Tibial nerve (tissue), 4 donors: ENCODE measurements at places on chromosomes 16 and 17. TPM values are rescaled to one million over a fixed set of nuclear protein-coding genes. Genes with fewer than 3 reads are reported as not detected.

DNA sequence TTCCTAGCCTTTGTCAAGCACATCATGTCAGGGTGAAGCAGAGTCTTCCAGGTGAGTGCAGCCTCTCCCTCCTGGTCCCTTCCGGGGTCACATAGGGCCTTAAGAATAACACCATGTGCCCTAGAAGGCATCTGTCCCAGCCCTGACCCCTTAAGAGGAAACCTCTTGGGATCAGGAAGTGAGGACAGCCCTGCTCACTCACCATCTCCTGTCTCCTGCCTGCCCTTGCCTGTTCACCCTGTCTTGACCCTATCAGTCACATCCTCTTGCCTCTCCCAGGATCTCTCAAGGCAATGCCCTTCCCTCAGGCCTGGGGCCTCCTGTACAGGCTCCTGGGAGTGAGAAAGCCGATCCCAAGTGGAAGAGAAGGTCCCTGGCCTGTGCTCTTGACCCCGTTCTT is 13.9 kb downstream of the MYL4 start:
- no peak overlapping the region for H3K4me3 ChIP-seq
- H3K27ac ChIP-seq, result peak overlapping the region; percentile 82
- no peak for DNase-seq

- no peak overlapping the region for H3K27ac ChIP-seq
- DNase-seq, result peak; percentile 10
- H3K4me3 ChIP-seq, result no peak overlapping the region
- H3K4me1 ChIP-seq, result no peaks in the 10 kb centered on the region
Observed at GRCh38 chr17:41322094-41322902, 6.8 kb upstream of the KRTAP17-1 start.

The C1QTNF1 gene
- 147 TPM for total RNA-seq

DNA sequence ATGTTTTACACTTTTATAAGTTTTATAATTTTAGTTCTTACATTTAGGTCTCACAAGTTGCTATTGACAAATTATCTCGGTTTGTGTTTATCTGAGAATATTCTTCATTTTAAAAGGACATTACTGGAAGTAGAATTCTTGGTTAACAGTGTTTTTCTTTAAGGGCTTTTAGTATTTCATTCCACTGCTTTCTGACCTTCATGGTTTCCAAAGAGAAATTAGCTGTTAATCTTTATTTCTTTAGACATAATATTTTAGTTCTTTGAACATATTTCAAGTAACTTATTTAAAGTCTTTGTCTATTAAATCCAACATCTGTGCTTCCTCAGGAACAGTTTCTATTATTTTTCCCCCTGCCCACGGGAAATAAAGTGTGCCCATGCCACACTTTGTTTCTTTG is 240.1 kb upstream of the AXIN2 start:
- H3K4me3 ChIP-seq, result no peak overlapping the region
- H3K27me3 ChIP-seq, result no peaks in the 10 kb centered on the region
- no peak overlapping the region for H3K27ac ChIP-seq
- H3K36me3 ChIP-seq, result no peaks in the 10 kb centered on the region
- no peaks in the 10 kb centered on the region for H3K4me1 ChIP-seq

- no peaks in the 10 kb centered on the region for H3K36me3 ChIP-seq
- no peak overlapping the region for H3K27ac ChIP-seq
- no peaks in the 10 kb centered on the region for H3K27me3 ChIP-seq
- no peaks in the 10 kb centered on the region for H3K4me1 ChIP-seq
Observed at GRCh38 chr16:47013172-47013571, 39.7 kb upstream of the DNAJA2 start.

DNA sequence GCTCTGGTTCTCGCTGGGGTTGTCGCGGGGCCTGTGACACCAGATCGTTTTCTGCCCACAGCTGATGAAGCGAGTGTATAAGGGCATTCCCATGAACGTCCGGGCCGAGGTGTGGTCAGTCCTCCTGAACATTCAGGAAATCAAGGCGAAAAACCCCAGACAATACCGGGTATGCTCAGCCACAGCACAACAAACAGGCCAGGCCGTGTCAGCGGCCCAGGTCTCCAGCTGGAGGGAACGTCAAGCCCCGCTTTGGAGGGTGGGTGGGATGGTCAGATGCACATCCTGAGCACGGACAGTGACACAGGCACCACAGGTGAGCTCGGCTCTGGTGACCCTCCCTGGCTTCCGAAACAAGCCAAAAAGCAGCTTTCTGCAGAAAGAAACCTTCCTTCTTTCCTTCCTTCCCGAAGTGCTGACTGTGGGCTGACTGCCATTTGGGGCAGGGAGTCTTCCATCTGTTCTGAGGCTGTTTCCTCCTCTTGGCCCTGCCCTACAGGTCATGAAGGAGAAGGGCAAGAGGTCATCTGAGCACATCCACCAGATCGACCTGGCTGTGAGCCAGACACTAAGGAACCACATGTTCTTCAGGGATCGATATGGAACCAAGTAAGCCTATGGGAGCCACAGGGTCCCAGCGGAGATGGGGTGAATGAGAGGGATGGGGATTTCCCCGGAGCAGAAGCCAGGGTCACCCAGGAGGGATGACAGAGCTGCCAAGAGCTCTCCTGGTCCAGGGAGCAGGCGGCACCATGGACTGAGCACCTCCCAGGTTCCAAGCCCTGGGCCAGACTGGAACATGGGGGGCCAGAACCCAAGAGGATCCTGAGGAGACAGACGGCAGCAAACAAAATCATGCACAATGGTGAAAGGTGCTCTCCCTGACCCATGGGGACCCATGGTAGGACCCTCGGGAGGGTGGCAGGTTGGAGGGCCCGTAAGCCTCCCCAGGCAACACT is 79.4 kb downstream of the GOSR1 start:
- peaks cover 18% of the 10 kb centered on the region for H3K36me3 ChIP-seq
- no peak overlapping the region for H3K4me3 ChIP-seq
- H3K27ac ChIP-seq, result no peak overlapping the region
- no peaks in the 10 kb centered on the region for H3K4me1 ChIP-seq
- DNase-seq, result no peak

- no peaks in the 10 kb centered on the region for H3K36me3 ChIP-seq
- no peaks in the 10 kb centered on the region for H3K4me1 ChIP-seq
Observed at GRCh38 chr17:49373115-49373514, 11.1 kb upstream of the ZNF652 start.

DNA sequence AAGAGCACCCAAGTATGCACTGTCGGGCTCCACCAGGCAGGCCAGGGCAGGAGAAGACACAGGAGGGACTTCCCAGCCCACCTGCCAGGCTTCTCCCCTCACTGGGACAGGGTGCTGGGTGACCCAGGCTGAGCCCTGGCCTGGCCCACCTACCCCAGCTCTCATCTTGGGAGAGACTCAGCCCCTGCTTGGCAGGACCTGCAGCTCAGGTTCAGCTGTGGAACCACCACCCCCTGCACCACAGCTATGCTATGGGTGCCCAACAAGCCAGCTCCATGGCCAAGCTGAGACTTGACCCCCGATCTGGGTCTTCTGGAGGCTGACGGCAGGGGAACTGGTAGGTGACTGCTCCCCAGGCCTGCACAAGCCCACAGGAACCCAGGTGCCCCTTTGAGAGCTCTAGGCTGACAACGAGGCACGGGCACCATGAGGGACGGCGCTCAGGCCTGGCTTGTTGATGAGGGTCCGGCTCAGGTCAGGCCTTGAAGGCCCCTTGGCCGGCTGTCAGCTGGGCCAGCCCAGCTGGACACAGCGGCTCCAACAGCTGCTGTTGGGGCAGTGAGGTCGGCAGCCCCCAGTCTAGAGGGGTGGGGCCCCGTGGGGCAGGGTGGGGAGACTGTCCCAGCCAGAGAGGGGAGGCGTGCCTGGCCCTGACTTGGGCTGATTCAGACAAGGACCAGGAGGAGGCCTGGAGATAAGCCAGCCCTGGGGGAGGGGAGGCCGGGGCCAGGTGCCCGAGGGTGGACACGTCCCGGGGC is 4.6 kb downstream of the RPUSD1 start:
- peaks cover 32% of the 10 kb centered on the region for H3K4me1 ChIP-seq
- DNase-seq, result no peak
- H3K36me3 ChIP-seq, result peaks cover 24% of the 10 kb centered on the region
- H3K27me3 ChIP-seq, result no peaks in the 10 kb centered on the region
- H3K4me3 ChIP-seq, result no peak overlapping the region

DNA sequence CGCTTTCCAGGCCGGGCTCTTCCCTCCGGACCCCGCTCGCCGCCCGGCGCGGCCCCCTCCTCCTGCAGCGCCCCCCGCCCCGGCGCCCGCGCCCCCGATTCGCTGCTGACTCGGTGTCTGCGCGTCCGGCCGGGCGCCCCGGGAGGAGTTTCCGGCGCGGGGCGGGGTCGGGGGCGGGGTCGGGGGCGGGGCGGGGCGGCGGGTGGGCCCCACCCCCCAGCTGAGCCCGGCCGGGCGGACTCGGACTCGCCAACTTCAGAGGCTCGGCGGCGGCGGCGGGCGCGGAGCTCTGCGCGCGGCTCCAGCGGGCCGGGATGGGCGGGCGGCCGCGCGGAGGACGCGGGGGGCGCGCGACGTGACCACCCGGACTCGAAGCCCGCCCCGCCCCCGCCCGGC is at the start of gene METRNL:
Gene METRNL, plus strand, starts transcription at position 258 of the 396 bp plus-strand sequence. CDS start 207 bp downstream, outside the sequence.
- H3K4me1 ChIP-seq, result peaks cover 49% of the 10 kb centered on the region
- H3K36me3 ChIP-seq, result no peaks in the 10 kb centered on the region
- H3K27me3 ChIP-seq, result no peaks in the 10 kb centered on the region
- peak within 1 kb of the TSS; percentile 89 for H3K4me3 ChIP-seq
- DNase-seq, result peak; percentile 73

GRCh38 chr17:82392209-82392920 is 20.8 kb downstream of the UTS2R start:
- no peak overlapping the region for H3K4me3 ChIP-seq
- no peak overlapping the region for H3K27ac ChIP-seq
- H3K4me1 ChIP-seq, result peaks cover 11% of the 10 kb centered on the region
- H3K36me3 ChIP-seq, result no peaks in the 10 kb centered on the region
- peaks cover 2% of the 10 kb centered on the region for H3K27me3 ChIP-seq
- no peak for DNase-seq

DNA sequence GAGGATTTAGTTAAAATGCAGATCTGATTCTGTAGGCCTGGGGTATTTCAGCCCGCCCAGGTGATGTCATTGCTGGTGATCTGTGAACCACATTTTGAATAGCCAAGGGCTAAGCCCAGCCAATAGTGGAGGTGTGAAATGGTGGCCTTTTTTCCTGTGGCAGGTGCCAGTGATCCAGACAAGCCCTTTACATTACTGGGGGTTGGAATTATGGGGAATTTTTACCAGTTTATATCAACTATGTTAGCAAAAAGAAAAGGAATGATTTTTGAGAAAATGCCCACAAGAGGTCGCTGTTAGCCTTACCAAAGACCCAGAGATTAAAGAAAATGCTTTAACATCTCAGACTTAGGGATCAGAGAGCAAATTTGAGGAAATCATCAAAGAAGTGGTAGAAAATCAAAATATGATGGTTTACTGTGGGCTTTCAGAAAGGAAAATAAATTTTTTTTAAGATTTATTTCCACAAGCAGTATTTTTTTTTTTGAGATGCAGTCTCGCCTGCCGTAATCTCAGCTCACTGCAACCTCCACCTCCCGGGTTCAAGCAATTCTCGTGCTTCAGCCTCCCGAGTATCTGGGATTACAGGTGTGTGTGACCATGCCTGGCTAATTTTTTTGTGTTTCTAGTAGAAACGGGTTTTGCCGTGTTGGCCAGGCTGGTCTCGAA is 3.9 kb downstream of the VPS35L start:
- DNase-seq, result no peak
- no peaks in the 10 kb centered on the region for H3K36me3 ChIP-seq
- no peaks in the 10 kb centered on the region for H3K27me3 ChIP-seq
- H3K4me1 ChIP-seq, result peaks cover 17% of the 10 kb centered on the region
- no peak overlapping the region for H3K4me3 ChIP-seq
- no peak overlapping the region for H3K27ac ChIP-seq

- peaks cover 27% of the 10 kb centered on the region for H3K36me3 ChIP-seq
- H3K4me3 ChIP-seq, result no peak overlapping the region
- H3K4me1 ChIP-seq, result no peaks in the 10 kb centered on the region
- no peaks in the 10 kb centered on the region for H3K27me3 ChIP-seq
Observed at GRCh38 chr17:76402711-76403110, 18.3 kb downstream of the SPHK1 start.

- no peak for DNase-seq
- no peak overlapping the region for H3K4me3 ChIP-seq
- peaks cover 54% of the 10 kb centered on the region for H3K4me1 ChIP-seq
- no peak overlapping the region for H3K27ac ChIP-seq
- peaks cover 16% of the 10 kb centered on the region for H3K27me3 ChIP-seq
- H3K36me3 ChIP-seq, result no peaks in the 10 kb centered on the region
Observed at GRCh38 chr17:79803421-79803996, 6.6 kb upstream of the CBX8 start.

GRCh38 chr16:55641430-55642056 is 14.2 kb upstream of the SLC6A2 start:
- H3K27me3 ChIP-seq, result no peaks in the 10 kb centered on the region
- no peak overlapping the region for H3K4me3 ChIP-seq
- H3K36me3 ChIP-seq, result no peaks in the 10 kb centered on the region
- H3K4me1 ChIP-seq, result no peaks in the 10 kb centered on the region

DNA sequence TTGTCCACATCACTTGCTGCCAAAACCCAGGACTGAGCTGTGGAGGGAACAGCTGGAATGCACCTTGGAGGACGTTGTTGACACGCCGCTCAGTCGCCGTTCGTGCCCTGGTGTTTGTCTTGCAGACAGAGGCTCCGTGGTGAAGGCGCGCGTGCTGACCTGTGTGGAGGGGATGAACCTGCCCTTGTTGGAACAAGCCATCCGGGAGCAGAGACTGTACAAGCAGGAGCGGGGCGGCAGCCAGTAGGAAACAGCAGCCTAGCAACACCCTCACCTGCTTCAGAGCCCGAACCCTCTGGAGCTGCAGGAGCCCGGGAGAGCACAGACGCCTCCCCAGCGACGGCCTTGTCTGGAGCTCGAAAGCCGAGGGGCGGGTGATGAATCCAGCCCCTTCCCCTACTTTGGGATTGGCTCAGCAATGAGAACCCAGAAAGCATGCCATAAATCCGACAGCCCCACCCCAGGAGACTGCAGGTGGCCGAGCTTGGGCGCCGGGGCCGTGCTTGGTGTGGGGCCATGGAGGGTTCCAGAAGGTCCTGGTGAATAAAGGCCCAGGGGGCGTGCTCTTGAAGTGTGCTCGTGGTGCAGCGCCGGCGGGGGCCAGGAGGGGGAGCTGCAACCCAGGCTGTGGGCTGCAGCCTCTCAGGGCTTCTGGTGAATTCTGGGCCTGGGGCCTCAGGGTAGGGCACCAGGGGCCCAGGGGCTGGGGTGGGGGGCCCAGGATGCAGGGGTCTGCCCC is 470 bp upstream of the CDK3 start:
- peaks cover 11% of the 10 kb centered on the region for H3K4me1 ChIP-seq
- no peaks in the 10 kb centered on the region for H3K36me3 ChIP-seq
- H3K27ac ChIP-seq, result no peak overlapping the region
